ENCODE measurements at places on chromosomes 5 and 9.
A peak's percentile ranks its signal among the peaks of the same experiment; 100 is the strongest.

GRCh38 chr5:143172739-143173138, 230.7 kb downstream of the NR3C1 start:
- no peaks in the 10 kb centered on the region for H3K4me1 ChIP-seq
- H3K27ac ChIP-seq = no peak overlapping the region
- no peak overlapping the region for H3K4me3 ChIP-seq
- H3K27me3 ChIP-seq = no peaks in the 10 kb centered on the region
- no peak for DNase-seq

GRCh38 chr9:19173598-19174125, 46.4 kb upstream of the PLIN2 start:
- no peaks in the 10 kb centered on the region for H3K36me3 ChIP-seq
- no peak for DNase-seq
- peaks cover 4% of the 10 kb centered on the region for H3K4me1 ChIP-seq
- H3K27ac ChIP-seq = no peak overlapping the region
- no peak overlapping the region for H3K4me3 ChIP-seq

- H3K27me3 ChIP-seq = no peaks in the 10 kb centered on the region
- peak overlapping the region; percentile 69 for H3K27ac ChIP-seq
- peaks cover 21% of the 10 kb centered on the region for H3K36me3 ChIP-seq
- no peak overlapping the region for H3K4me3 ChIP-seq
- H3K4me1 ChIP-seq = peaks cover 66% of the 10 kb centered on the region
Measured at GRCh38 chr9:113600871-113601614, 137.5 kb downstream of the RGS3 start.

DNA sequence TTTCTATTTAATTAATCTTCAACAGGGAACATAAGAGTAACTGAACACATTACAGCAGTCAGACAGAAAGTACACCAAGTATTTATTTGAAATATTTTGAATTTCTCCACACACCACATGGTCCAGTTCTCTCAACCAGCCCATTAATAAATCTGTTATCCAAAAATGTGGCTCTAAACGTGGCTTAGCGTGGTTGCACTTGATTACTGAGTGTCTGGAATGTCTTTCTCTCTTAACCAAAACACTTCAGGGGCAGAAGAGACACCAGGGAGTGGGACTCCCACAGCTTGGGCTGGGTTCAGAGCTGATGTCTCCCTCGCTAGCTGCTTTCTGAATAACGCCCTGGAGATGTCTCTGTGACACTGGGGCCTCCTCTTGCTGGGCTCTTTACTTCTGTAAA, 52.6 kb upstream of the FANCC start:
- no peaks in the 10 kb centered on the region for H3K4me1 ChIP-seq
- no peak for DNase-seq
- no peak overlapping the region for H3K27ac ChIP-seq
- H3K27me3 ChIP-seq = no peaks in the 10 kb centered on the region

- no peaks in the 10 kb centered on the region for H3K36me3 ChIP-seq
- H3K4me1 ChIP-seq = peaks cover 1% of the 10 kb centered on the region
- H3K4me3 ChIP-seq = no peak overlapping the region
Measured at GRCh38 chr5:173919443-173919842, 31.3 kb downstream of the CPEB4 start.

GRCh38 chr9:14768405-14769229, 46.1 kb upstream of the CER1 start:
- H3K4me1 ChIP-seq = no peaks in the 10 kb centered on the region
- no peaks in the 10 kb centered on the region for H3K36me3 ChIP-seq
- DNase-seq = no peak
- no peak overlapping the region for H3K27ac ChIP-seq

DNA sequence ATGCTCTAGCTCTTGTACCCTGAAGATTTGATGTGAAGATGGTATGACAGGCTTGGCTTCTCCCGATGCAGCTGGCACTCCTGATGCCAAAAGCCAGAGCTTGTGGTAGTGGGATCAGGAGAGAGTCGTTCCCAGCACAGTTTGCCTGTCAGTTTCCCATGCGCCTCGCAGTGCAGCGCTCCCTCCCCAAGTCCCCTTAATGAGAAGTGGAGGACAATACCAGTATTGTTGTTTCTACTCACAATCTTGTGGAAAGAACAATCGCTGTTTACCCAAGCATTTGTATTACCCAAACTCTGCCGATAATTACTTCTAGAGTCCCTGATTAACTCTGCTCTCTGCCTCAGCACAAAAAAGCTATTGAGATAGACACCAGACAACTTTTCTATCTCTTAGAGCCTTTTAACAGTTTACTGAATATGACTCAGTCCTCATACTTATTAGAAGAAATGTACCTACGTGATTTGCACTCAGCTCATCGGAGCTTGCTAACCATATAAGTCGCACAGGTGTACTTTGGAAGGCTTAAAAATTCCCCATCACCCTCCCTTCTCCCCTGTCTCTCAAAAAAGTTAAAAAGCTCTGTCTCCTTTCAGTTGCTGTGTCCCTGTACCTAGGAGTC, 283.2 kb upstream of the TMEM161B start:
- H3K4me1 ChIP-seq = no peaks in the 10 kb centered on the region
- H3K27me3 ChIP-seq = no peaks in the 10 kb centered on the region
- H3K27ac ChIP-seq = no peak overlapping the region
- no peak overlapping the region for H3K4me3 ChIP-seq
- no peaks in the 10 kb centered on the region for H3K36me3 ChIP-seq

- DNase-seq = no peak
- H3K4me1 ChIP-seq = no peaks in the 10 kb centered on the region
- H3K27me3 ChIP-seq = no peaks in the 10 kb centered on the region
- peaks cover 5% of the 10 kb centered on the region for H3K36me3 ChIP-seq
Measured at GRCh38 chr9:123649909-123650308, 280.0 kb downstream of the DENND1A start.

Data from ascending aorta (tissue), 2 donors.